Activated CD8-positive, alpha-beta memory T cell treated with anti-CD3 and anti-CD28 coated beads, Interleukin-2, amount 10 ng/mL, durations not matched to agents 7 days and 5 days (primary cell): ENCODE measurements at places on chromosomes 16 and 17.

DNA sequence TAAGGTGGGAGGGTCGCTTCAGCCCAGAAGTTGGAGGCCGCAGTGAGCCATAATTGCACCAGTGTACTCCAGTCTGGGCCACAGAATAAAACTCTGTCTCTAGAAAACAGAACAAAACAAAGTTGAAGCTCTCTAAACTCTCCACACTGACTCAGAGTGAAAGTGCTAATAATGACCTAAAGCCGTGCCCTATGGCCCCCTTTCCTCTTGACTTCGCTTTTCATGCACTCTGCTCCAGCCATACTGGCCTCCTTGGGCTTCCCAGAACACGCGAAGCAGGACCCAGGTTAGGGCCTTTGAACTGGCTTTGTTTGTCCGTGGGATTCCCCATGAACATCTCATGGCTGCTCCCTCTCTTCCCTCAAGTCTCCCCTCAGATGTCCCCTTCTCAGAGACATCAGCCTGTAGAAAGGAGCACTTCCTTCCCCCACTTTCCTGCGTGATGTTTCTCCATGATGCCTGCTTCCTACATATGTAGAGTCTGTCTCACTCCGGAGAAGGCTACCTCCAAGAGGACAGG is 18.6 kb upstream of the SPN start:
- no peak for DNase-seq

- DNase-seq = no peak
Observed at GRCh38 chr16:50268352-50268751, 2.0 kb downstream of the ADCY7 start.

DNA sequence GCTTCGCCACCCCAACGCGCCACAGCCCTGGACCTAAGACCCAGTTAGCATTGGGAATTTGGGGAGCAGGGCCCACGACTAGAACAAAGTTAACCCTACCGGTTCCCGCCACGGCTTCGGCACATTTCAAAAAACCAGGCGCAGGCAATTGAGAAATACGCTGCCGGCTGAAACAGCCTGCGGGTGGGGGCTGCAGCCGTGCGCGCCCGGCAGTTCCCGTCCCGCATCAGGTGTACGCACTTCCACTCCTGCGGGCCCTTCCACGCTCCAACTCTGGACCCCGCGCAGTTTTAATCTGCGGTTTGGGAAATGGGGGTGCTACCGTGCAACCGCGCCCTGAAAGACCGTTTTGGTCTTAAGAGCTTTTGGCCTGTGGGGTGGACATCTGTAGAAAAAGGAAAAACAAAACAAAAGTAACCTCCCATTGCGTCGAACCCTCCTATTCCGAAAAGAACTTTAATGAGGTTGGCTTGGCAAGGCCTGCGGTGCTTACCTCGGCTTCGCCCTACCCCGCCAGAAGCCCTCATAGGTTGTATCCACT is 7.1 kb downstream of the IRX5 start:
- no peak for DNase-seq

- DNase-seq = no peak
Observed at GRCh38 chr16:3607161-3607560, 4.2 kb downstream of the SLX4 start.
